Kidney (tissue), 22 donors: ENCODE measurements at places on chromosomes 2 and 18.

DNA sequence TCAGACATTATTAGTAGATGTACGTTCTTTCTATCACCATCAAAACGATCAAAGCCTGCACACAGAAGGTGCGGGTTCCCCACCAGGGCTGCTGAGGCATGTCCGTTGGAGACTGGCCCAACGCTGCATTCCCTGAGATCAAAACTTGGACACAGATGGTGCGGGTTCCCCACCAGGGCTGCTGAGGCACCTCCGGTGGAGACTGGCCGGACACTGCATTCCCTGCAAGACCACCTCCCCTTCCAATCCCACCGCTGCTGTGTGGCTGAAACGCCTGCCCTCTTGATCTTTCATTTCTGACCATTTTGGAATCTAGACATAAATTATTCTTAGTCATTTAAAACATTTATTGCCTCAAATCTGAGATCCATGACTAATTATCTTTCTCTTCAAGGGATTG is 254.2 kb upstream of the SALL3 start:
- DNase-seq = no peak

DNA sequence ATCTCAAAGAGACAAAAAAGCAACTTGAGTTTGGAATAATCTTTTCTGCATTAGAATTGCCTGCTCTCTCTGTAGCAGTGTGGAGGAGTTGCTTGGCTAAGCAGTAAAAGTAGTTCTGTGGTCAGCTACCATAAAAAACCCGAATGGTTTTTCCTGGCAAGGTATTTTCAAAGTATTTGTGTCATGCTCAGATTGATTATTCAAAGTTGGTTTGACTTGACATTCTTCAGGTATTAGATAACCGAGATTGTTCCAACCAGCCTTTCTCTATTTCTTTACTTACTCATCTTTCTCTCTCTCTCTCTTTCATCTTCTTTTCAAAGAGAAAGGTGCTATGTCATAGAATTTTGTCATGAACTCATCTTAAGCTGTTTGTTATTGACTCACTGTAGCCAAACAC is 404.9 kb downstream of the CPS1 start:
- DNase-seq = no peak

DNA sequence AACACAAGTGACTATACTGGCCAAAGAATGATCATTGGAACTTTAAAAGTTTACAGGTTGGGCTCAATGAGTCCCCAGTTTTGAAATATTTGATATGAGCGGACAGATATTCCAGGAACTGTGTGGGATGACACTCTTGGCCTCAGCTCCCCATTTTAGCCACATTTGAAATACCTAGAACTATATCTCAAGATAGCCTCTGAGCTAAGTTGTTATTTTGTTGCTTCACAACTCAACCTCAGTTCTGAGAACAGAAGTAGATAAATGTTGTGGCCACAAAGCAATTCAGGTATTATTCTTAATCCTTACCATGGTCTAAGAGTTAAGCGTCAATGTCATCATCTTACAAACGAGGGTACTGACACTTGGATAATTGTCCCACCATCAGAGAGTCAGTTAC is 172.2 kb upstream of the SETBP1 start:
- no peak for DNase-seq

DNA sequence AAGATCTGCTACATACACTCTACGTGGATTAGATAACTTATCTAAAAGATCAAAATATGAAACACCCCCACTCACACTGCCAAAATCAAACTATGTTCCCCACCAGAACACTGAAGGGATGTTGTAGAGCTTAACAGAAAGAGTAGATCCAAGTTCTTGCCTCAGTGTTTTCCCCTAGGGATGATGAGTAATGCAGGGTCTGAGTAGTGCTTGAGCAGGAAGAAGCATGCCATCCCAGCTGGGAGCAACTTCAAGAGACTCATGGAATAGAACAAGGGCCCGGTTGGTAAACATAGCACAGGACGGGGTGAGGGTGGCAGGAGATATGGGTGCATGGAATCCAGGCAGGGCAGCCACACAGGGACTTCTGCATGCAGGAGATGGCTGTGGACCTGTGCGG is 74.3 kb downstream of the SNTG2 start:
- DNase-seq = no peak

DNA sequence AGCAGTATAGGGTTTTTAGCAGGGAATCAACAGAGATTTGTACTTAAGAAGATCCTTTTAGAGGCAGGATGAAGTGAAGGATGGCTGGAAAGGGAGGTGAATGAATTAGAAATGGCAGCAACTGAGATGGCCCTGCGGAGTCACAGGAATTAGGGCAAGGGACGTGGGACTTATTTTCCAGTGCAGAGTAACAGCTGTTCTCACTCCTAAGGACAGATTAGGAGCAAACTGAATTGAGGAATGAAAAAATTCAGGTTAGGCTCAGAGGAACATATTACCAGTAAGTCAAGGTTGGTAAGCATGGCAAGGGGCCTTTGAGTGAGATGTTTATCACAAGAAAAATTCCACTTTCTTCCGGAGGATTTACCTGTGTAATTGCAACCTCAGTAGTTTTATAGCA is 34.4 kb downstream of the COL4A3 start:
- no peak for DNase-seq

- DNase-seq = no peak
Measured at GRCh38 chr2:138787053-138787666, 7.0 kb upstream of the NXPH2 start.

GRCh38 chr18:48637081-48637990 is 98.5 kb downstream of the CTIF start:
- no peak for DNase-seq

DNA sequence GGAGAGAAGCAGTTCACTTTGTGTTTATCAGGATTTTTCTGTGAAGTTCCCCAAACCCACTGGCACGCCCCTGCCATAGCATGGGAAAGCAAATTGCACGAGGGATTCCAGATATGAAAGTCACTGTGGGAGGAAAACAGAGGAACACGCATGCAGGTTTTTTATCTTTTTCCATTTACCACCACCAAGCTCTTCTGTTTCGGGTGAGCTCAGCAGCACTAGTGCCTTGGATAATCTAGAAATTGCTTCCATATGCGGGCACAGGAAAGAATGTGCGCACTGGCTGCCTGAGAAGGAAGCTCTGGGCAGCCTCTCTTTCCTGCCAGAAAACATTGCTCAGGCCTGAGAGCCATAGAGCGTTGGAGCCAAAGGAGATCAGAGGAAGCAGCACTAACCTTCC is 65.9 kb upstream of the WIPF1 start:
- DNase-seq = no peak

GRCh38 chr2:148989882-148990493 is 48.5 kb upstream of the LYPD6B start:
- peak; percentile 89 for DNase-seq

DNA sequence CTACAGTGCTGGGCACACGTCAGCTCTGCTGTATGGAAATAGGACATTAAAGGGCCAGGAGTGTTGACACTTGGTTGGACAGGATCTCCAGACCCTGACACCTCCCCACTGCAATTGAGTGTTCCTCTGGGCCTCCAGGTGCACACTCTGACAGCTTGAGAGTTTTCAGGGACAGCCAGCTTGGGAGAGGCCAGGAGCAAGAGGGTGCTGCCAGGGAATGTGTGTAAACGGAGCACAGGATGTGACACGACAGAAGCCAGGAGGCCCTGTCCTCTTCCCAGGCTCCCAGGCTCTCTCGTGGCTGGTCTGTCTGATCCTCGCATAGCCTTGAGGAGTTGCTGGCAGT is 318.1 kb upstream of the HS6ST1 start:
- no peak for DNase-seq

DNA sequence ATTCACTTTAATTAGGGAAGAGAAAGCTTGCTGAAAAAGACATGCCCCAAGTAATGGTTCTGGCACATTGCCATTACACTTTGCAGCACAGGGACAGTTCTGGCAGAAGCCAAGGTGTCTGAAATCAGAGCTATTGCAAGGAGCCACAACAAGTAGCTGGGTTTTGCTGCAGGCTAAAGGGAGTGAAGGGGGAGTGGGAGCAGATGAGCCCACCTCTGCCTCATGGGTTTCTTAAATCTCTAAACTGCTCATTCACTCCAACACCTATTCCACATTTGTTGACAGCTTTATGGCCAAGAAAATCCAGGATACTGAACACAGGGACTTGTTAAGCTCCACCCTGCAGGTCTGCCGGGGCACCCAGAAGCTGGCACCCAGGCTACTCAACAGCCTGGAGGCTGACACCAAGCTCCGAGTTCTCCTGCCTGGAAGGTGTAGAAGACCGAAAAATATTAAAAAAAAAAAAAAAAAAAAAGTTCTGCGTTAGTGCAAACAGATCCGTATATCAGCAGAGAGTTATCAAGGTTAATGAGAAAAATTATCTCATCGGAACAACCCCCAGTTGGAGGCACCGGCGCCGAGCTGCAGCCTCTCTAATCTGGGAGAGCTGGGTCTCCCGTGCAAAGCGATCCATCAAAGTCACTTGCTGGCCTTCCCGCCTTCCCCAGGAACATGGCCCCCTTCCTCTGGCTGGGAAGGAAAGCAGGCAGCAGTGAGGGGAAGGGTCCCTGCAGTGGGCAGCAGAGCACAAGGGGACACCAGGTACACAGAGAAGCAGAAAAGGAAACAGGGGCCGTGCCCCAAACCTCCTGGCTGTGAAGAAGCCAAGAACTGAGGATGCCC is 123.7 kb downstream of the HNMT start:
- no peak for DNase-seq

DNA sequence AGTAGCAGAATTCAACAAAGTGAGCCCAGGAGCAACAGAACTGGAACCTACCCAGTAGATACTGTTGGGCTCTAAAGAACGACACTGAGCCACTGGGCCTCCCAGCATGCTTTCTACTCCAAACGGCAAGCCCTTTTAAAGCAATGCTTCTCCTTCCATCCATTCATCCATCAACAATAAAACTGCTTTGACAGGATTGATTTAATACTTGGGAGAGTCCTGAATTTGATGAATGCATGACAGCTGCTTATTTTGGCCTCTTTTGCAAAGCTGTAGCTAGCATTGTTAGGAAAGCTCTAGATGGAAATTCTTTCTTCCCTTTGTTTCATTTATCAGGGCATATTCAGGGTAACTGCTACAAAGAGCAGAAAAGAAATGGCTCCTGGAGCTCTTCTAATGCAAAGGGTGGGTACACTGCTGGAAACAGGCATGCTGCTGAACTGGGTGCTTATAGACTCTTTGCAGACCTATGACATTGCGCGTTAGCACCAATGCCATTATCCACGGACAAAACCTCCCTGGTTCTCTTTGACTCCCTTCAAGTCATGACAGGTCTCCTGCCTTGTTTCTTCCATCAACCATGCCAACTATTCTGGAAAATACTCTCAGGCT is 138.4 kb upstream of the HNRNPA3 start:
- DNase-seq = peak; percentile 66

DNA sequence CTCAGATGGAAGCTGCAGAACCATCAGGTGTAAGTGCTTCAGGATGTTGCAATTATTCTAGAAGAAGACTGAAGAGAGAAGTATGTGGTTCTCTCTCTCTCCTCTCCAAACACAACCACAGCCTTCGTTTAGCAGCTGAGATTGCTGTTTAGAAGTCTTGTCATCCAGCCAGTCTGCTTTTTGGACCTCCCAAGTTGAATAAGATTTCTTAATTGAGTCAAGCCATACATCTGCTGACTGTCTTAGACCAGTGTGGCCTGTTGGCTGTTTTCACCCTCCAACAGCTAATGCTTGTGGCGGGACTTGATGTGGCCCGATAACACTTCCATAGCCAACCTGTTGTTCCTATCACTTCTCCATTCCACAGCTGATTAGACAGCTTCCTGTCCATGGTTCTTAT is 91.3 kb upstream of the TMEM17 start:
- DNase-seq = no peak

DNA sequence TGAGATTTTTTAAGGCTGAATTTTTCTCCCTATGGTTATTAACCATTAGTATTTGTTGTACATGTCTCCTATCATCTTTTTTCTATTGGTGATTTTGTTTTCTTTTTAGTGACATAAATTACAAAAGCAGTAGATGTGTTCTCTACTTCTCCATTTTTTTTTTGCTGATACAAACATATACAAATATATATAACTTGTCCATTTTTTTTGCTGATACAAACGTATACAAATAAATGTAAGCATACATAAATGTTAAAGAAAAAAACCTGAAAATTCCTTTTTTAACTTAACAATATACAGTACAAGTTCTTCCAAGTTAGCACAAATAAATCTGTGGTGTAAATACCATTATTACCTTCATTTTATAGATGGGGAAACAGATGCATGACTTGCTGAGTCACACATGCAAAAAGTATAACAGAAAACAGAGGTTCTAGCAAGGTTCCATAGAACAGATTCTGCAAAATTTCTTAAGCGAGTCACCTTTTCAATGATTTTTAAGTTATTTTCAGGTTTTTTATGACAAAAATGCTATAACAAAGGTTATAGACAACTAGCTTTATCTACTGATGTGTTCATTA is 2.1 kb downstream of the MSGN1 start:
- DNase-seq = no peak

GRCh38 chr2:168194784-168195522 is 52.4 kb downstream of the STK39 start:
- DNase-seq = no peak

DNA sequence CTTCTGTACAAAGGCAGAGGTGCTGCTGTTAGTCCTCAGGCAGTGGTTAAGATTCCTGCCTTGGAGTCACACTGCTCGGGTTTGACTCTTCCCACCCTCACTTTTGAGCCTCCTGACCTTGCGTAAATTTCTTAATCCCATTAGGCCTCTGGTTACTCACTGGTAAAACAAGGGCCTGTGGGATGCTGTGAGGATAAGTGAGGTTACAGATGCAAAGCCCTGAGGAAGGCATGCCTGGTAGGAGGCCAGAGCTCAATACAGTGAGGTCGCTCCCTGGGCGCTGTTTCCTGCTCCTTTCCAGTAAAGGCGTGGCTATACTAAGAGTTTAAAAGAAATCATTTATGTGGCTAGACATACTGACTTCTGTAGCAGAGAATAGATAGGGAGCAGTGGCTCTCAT is 127.5 kb upstream of the TMEM200C start:
- no peak for DNase-seq

GRCh38 chr18:62438018-62438329 is 84.9 kb upstream of the ZCCHC2 start:
- DNase-seq = no peak

DNA sequence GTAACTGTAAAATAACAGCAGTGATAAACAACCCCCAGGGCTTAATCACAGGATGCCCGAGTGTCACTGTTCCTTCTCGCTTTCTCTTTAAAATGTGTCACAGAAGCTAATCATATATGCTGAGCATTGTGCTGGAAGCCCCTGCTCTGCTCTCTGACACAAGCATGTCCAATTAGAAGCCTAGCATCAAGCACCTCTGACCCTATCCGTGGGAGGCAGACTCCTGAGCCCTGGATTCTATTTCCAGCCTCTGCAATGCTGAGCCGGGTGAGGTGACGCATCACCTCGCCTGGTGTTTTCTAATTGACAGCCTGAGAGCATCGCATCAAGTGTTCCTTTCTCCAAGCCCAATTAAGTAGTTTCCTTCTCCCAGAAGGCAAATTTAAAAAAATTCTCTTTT is 19.7 kb upstream of the SCG2 start:
- peak; percentile 47 for DNase-seq

DNA sequence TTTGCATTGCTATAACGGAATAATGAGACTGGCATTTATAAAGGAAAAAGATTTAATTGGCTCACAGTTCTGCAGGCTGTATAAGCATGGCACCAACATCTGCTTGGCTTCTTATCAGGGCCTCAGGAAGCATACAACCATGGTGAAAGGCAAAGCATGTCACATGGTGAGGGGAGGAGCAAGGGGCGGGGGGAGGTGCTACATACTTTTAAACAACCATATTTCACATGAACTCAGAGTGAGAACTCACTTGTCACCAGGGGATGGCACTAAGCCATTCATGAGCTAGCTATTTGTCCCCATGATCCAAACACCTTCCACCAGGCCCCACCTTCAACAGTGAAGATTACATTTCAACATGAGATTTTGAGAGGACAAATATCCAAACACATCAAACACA is 188.7 kb downstream of the MBD5 start:
- no peak for DNase-seq
